ENCODE measurements at places on chromosomes 5 and 9. TPM values are rescaled to one million over a fixed set of nuclear protein-coding genes. Genes with fewer than 3 reads are reported as not detected.

Gene SPINK13
- not detected for total RNA-seq

Gene MAMDC2
- total RNA-seq, result 0.68 TPM

Gene DHFR
- total RNA-seq, result 4.0 TPM

Gene IFNE
- total RNA-seq, result 3.4 TPM

Gene NCS1
- 24.6 TPM for total RNA-seq

Gene TSSK1B
- under 0.01 TPM for total RNA-seq

Gene FOXI1
- total RNA-seq, result not detected

Gene RPL12
- total RNA-seq, result 1,510 TPM

Gene FBN2
- total RNA-seq, result 182 TPM

Gene IFNK
- not detected for total RNA-seq

Gene ADRA1B
- not detected for total RNA-seq

Gene ARHGEF39
- 0.34 TPM for total RNA-seq

Gene MYOT
- not detected for total RNA-seq

Gene ZNF658
- total RNA-seq, result 6.8 TPM

Gene MAP1B
- total RNA-seq, result 15.4 TPM

Gene TBC1D2
- total RNA-seq, result 60.1 TPM

Gene CCNJL
- 4.1 TPM for total RNA-seq

Gene UNC5A
- not detected for total RNA-seq

Gene PCDHB5
- 0.34 TPM for total RNA-seq

Gene HAVCR2
- total RNA-seq, result 1.0 TPM

Gene RUSC2
- total RNA-seq, result 7.9 TPM

Gene NUP214
- total RNA-seq, result 22.4 TPM

Gene LSM11
- total RNA-seq, result 3.8 TPM

Gene ANKDD1B
- total RNA-seq, result 0.68 TPM

Gene RASA1
- total RNA-seq, result 46.5 TPM

Gene SPINK6
- not detected for total RNA-seq

Gene KCNMB1
- not detected for total RNA-seq

Gene ARHGEF37
- total RNA-seq, result 41.8 TPM

Gene IRGM
- total RNA-seq, result not detected

Gene PCDHA4
- 2.3 TPM for total RNA-seq

Gene DMRT2
- total RNA-seq, result under 0.01 TPM

Gene PCDHGA5
- total RNA-seq, result 0.64 TPM

Gene TLX3
- total RNA-seq, result not detected

Gene FGFR4
- 1.2 TPM for total RNA-seq

Gene PCDHA2
- under 0.01 TPM for total RNA-seq

Gene GADD45G
- 0.43 TPM for total RNA-seq

Gene SH3GL2
- under 0.01 TPM for total RNA-seq

Gene MSX2
- 0.21 TPM for total RNA-seq

Gene ST8SIA4
- 2.7 TPM for total RNA-seq

Gene DBH
- total RNA-seq, result not detected

Gene TLR4
- total RNA-seq, result under 0.01 TPM

Gene ARL15
- total RNA-seq, result 23.6 TPM

Gene ABO
- not detected for total RNA-seq

Gene NIM1K
- 0.07 TPM for total RNA-seq
